ENCODE measurements at places on chromosomes 12 and 14.
A peak's percentile ranks its signal among the peaks of the same experiment; 100 is the strongest.

DNA sequence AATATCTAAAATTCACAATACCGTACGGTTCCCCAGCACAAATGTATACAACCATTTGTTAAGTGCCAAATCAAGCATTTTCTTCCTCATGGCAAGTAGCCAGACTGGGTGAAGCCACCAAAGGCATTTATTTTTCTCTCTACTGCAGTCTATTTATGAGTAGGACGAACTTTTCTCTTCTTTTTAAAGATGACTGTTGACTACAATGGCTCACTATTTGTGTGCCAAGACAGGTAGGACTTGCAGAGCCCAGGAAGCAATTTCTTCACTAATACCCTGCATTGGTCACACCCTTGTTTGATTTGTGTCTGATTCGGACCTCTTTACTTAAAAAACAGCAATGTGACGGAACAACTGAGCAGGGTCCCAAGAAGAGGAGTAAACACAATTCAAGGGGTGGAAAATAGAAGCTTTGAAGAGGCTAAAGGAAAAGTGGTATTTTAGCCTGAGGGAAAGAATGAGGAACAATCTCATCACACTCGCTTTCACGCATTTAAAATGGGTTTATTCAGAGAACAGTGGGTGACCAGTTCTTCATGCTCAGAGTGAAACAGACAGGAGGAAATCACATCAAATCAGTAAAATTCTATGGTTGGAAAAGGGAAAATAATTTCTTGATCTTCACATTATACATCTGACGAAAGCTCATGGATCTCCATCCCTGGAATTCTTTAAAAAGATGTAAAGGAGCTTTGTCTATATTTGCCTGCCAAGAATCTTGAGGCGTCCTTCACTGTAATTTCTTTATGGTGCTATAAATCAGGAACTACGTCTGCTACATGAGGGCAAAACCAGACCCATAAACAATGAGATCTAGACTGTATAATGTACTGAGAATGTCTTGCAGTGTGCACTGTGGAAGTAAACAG, 183.8 kb downstream of the PPM1H start:
- DNase-seq = no peak

GRCh38 chr12:50231346-50231745, 52.0 kb downstream of the LIMA1 start:
- DNase-seq = no peak

DNA sequence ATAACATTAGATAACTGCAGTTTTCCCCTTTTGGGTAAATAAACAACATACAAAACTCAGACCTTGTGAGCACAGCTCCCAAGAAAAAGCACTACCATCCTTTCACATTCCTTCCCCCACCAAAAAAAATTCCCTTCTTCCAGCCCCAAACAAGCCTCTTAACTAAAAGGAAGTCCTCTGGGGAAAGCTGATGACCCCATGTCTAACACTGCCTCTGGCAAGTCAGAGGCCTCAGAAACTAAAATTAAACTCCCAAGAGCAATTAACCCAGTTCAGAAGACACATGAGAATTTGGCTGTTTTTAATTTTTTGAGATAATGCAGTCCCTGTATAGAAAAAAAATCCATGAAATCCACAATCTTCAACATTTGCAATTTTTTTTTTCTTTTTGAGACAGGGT, 127.7 kb downstream of the SPTSSA start:
- DNase-seq = no peak

DNA sequence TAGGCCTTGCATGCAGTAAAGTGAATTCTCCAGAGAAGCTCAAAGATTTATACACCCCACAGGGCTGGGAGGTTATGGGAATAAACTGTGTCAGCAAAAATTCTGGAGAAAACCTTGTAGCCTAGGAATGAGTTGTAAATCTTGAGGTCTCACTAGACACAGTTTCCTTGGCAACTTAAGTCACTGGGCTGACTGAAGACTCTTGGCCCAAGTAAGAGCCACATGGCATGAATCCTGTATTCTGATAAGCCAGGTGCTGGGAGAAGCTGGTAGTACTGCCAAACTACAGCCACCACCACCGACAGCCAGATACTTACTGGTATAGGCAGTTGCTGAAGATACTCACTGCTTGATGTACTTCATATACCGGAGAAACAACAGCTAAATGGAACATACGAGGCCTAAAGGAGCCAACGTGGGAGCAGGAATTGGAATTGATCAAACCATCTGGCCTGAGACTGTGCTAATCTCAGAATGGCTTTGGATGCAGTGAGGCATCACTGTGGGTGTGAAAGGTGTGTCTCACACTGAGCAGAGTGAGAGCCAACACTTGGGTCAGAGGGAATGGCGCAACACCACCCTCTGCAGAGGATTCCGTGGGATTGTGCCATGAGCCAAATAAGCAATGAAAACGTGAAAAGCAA, 102.8 kb upstream of the TMCC3 start:
- DNase-seq = no peak

DNA sequence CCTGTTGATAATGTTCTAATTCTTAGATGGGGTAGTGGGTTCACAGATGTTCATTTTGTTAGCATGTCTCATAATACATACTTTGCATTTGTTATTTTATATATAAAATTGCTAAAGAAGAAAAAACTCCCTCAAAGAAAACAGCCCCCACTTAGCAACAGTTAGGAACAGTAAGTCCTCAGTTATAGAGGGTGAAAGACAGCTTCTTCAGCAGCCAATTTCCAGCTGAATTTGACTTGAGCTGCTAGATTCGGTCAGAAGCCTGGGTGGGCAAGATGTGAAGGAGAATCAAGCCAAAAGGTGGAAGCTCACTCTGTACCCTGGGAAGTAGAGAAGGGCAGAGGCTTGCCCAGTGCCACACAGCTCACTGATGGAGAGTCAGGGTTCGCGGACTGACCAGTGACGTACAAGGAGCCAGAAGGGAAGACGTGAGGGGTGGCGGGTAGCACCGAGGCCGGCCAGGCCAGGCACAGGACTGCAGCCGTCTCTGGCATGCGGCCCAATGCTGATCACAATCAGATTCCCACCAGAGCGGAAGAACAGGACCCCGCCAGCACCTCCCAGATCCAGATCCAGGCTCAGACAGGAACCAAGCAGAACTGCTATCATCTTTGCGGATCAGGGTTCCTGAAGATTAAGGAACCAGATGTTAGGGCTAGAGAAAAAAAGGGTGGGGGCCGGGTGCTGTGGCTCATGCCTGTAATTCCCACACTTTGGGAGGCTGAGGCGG, 30.4 kb upstream of the VWF start:
- no peak for DNase-seq

DNA sequence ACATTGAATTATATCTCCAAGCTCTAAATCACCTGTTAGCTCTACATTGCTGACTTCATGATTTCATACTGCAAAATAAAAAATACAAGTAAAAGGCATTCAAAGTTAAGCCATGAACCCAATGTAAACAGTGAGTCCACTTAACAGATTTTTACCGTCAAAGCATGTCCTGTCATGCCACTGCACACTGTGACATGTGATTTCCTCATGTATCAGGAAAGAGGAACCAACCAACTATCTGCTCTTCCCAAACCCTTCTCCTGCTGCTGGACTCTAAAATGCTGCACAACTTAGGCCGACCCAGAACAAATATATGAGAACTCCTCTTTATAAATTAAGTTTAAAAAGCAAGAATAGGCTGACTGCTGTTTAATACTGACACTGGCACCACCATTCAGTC, 37.5 kb downstream of the TM7SF3 start:
- no peak for DNase-seq

DNA sequence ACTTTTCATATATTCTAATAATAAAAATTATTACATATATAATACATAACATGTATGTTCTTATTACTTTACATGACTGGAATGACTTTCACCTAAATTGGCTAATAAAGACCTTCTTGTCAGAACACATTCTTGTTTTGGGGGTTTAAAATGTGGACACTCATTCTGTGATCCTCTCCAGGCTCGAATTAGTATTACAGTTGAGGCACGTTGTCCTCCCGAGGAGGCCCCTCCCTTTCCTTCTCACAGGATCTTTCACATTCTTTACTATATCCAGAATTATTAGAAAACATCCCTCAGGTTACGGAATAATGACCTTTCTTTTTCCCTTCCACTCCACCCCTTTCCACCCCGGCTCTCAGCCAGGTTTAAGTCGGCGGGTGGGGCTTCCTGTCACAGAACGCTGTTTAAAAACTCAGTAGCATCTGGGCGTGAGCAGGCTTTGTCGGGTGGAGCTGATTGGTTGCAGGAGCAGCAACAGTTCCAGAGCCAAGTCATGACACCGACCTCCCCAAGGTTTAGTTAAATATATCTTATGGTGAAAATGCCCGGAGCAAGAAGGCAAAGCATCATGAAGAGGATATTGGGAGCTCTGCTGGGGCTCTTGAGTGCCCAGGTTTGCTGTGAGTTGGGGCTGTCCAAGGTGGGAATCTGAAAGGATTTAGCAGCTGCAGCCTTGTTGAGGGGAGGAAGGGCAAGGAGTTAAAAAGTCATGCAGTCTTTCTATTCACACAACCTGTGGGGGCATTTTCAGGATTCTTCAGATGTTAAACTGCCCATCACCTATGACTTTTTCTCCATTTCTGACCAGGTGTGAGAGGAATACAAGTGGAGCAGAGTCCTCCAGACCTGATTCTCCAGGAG, 396.7 kb upstream of the OR4E1 start:
- no peak for DNase-seq

GRCh38 chr12:43836475-43836989, 651 bp downstream of the TMEM117 start:
- DNase-seq = peak; percentile 17

GRCh38 chr12:113002155-113002554, 23.8 kb downstream of the OAS2 start:
- no peak for DNase-seq

DNA sequence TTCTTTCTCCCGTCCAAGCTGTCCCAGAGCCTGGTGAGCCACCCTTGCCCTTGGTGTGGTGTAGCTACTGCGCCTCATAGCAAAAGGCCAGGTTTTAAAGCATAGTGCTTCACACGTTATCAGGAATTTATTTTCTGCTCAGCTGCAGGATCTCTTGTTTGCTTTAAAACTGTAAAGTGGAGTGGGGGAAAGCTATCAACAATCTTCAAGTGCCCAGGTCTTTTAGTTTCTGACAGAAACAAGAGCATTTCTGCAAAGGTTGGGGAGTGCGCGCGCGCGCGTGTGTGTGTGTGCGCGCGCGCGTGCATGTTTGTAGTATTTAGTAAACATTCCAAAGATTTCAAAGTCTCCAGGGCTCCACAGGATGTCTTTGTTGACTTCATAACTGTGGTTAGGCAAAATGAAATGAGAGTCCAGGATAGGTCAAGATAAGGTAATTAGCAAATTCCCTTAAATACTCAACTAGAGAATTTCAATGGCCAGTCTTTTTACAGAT, 45.5 kb downstream of the EML1 start:
- DNase-seq = no peak

DNA sequence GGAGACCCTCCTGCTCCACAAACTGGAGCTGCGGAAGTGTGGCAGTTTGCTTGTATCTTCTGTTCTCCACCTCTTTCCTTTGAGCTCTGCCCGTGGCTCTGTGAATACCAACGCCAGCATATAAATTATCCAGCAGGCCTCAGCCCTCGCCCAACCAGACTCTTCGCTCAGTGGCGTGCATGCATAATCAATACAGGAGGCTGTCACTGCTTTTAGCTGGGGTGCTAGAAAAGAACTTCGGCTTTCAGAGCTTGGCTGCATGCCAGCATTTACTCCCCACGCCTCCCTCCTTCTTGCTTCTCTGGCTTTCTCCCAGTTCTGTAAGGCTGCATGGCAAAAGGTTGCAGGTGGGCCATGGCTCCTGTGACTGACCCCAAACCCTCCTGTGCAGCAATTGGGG, 26.9 kb downstream of the NRXN3 start:
- no peak for DNase-seq

DNA sequence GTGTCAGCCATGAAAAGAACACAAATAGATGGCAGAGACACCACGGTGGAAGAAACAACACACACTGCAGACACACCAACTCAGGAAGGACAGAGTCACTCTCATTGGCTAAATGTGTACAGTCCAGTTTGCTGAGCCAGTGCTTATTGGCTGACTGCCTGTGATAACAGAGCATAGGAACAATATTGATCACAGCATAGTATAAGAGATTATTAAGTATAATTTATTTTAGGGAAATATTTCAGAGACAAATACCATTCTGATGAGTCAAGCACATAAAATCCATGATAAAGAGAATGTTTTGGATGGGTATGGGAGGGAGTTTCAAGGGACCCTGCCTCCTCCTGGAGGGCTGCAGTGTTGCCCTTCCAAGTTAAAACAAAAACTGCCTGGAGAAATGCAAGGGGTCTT, 50.9 kb downstream of the BTG1 start:
- DNase-seq = no peak

DNA sequence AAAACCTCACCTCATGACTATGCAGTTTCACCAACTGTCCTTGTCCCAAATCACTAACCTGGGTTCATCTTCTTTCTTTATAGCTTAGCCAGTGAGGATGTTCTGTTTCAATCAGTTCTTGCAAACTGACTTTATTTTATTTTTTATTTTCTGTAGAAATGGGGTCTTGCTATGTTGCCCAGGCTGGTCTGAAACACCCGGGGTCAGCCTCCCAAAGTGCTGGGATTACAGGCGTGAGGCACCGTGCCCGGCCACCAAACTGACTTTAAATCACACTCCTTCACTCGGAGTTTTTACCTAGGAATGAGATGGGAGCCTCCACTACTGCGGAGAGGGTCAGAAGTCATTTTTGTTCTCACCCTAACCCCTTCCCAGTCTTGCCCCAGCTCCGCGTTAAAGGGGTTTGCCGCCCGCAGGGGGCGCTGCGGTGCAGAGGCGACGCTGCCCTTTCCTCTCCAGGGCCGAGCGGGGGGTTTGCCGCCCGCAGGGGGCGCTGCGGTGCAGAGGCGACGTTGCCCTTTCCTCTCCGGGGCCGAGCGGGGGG, 7.0 kb upstream of the B4GALNT3 start:
- DNase-seq = peak; percentile 71

DNA sequence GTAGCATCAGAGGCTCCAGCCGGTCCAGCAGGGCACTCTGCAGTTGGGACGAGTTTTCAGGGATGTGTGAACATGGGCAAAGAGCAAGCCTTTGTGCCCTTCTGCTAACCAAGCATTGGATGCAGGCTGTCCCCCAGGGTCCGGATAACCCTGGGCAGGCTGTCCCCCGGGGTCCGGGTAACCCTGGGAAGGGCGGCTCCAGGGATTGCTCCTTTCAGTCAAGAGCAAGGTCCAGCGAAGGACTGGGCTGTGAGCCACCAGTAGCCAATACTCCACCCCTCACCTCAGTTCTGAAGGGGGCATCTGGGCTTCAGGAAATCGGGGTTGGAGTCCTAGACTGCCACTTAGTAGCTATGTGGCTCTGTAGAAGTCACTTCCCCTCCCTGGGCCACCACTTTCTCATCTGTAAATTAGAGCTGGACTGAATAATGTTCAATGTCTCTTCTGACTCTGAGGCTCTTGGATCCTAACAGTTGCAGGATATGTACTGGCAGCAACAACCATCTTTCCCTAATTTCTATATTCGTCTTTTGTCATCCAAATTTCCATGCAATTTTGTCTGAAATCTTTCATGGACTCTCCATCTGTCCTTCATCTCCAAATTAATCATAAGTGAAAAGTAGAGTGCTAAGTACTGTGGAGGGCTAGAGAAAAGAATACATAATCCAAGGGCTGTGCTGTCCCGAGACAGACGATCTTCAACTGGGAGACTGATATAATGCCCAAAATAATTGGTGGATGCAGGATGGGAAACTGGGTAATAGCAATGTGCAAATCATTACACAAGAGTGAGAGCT, 137.4 kb upstream of the NTF3 start:
- no peak for DNase-seq

Measured in GM10248 (cell line).